ENCODE measurements at places on chromosomes 3 and 15.

- no peak for DNase-seq
Observed at GRCh38 chr15:71313806-71314205, 198.5 kb downstream of the THSD4 start.

DNA sequence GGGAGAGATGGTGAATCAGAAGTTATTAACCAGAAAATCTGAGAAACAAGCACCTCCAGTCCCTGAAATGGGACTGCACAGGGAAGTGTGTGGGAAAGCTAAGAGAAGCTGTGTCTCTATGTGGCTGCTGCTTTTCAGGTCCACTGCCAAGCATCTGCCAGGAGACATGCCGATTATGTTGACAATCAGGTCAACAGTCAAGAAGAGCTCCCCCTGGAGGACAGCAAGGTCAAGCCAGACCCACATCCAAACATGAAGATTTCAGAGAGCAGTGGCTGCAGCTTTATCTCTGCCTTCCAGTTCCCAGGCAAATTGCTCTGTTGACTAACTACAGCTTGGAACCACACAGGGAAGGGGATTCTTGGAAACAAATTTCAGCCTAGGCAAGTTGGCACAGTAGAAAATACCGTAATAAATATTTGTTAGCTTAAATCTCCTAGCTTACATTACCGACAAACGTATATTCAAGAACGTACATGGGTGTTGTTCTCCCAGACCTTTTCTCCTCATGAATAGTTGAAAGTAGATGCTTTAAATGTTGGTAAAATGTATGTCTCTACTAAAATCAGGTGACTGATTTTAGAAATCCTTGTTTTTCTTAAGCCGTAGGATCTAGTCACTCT lies 394.5 kb upstream of the RARB start:
- no peak for DNase-seq

DNA sequence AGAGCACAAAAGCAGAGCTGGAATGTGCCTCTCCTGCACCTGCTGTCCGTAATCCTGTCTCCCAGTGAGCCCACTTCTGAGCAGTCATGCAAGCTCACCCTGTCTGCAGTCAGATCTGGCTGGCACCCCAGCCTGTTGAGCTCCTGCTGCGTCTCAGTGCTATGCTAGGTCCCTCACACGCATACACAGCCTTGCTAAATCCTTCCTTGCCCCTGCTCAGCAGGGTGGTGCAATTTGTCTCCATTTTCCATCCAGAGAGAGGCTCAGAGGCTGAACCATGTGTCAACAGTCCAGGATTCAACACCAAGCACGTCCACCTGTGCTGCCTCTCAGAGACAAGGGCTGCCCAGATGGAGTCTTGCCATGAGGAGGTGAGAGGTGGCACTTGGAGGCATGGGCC lies 11.0 kb downstream of the POMGNT2 start:
- DNase-seq, result no peak

- no peak for DNase-seq
Observed at GRCh38 chr3:32952369-32953077, 1.1 kb downstream of the CCR4 start.

GRCh38 chr3:141440942-141441341 lies 45.9 kb upstream of the RASA2 start:
- DNase-seq, result no peak

DNA sequence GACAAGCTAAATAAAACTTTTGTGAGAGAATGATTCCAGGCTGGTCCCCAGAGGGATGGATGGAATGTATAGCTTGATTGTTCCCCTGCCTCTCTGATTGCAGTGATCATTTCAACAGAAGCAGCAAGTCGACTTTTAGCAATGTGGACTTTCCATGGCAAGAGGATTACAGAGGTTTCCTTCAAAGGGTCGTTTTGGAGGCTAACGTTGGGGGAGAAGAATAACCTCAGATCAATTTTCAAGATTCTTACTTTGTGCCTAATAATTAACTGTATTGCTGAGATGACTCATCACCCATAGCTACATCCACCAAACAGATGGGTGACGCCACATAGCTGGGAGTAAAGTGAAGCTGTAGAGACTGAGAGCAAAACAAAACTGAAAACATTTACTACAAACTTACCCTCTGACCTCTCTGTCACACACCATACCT lies 79.9 kb downstream of the GTPBP8 start:
- DNase-seq, result no peak

GRCh38 chr3:159872374-159873109 lies 116.1 kb upstream of the IL12A start:
- DNase-seq, result no peak

DNA sequence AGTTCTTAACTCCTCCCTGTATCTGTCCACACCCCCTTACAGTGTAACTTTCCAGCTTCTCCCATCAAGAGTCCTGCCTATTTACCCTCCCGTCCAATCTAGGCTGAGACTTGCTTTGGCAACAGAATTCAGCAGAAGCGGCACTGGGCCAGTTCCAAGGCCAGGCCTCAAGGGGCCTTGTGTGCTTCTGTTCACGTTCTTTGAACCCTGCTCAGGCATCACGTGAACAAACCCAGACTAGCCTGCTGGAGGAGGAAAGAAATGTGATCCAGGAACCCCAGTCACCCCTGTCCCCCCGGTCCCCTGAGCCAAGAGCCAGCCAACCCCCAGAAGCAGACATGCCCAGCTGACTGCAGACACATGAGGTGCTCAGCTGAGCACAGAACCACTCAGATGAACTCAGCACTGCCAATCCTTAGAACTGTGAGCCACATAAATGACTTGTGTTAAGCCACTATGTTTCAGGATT lies 76.1 kb upstream of the DCLK3 start:
- DNase-seq, result no peak

DNA sequence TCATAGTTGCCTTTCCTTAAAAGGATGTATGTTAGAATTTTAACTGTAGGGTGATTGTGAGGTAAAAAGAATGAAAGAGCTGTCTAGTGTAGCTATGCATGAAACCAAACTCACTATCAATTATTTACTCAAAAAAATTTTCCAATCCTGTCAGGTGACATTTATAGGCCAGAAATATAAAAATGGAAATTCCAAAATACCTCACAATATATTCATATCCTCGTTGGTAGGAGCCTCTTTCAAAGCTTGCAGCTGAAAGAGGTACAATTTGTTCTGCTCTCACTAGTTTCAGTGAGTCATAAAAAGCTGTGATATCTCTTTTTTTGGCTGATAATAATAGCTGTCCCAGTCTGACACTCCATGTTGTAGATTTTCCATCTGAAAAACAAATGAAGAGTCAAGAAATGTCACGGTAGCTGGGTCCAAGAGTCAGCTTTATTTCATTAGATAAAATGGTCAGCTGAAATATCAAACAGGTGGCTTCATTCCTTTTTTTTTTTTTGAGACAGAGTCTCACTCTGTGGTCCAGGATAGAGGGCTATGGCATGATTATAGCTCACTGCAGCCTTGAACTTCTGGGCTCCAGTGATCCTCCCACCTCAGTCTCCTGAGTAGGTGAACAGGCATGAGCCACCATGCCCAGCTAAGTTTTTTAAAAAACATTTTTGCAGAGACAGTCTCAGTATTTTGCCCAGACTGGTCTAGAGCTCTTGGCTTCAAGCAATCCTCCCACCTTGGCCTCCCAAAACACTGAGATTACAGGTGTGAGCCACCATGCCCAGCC lies 50.8 kb upstream of the XRN1 start:
- DNase-seq, result no peak

DNA sequence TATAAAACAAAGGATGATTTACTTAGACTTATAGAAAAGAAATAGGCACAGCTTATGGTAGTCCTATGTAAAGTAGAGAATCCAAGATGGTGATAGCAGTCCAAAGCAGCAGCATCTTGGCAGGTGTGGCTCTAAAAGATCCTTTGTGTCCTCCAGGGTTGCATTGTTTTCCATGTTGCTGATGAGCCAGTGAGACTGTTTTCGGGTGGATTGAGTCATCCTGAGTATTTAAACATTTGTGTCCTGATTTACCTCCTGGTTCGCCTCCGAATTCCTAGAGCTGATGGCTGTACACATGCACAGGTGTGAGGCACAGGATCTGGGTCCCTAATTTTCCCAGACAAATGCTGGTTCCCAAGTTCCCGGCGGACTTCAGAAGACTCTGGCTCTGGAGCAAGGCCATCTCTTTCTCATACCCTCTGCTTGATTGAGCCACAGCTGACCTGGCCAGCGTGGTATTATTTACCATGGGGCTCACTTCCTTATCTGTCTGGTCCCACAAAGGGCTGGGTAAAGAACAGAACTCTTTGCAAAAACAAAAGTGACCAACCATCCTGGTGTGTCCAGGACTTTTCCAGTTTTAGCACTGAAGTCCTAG lies 51.0 kb downstream of the ARNT2 start:
- no peak for DNase-seq

GRCh38 chr15:64893481-64894394 lies 18.0 kb upstream of the ANKDD1A start:
- DNase-seq, result peak; percentile 90

DNA sequence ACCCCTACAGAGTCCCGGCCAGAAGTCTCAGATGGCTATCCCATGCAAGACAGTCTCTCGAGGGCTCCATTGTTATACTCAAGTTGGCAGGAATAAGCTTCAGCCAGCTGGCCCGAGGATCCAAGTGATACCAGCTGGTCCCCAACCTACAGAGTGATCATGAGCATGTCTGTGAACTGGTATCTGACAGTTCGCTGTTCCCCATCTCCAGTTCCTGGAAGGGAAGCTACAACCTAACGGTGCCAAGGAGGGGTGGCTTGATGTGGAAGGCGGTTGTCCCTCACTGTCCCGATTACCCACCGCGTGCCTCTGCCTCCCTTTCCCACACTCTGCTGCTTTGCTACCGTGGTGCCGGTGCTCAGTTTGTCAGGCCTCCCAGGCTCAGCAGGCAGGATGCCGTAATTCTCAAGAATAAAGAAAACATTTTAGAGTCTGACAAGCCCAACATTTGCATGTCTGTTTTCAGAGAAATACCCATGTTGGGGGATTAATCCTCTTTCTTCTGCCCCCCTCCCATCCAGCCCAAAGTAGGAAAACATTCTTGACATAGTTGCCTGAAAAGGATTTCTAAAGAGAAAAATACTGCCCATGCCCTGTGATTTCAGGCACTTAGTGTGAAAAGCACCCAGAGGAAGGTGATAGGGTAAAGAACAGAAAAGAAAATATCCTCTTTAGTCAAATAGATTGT lies 49.4 kb upstream of the HES1 start:
- no peak for DNase-seq

DNA sequence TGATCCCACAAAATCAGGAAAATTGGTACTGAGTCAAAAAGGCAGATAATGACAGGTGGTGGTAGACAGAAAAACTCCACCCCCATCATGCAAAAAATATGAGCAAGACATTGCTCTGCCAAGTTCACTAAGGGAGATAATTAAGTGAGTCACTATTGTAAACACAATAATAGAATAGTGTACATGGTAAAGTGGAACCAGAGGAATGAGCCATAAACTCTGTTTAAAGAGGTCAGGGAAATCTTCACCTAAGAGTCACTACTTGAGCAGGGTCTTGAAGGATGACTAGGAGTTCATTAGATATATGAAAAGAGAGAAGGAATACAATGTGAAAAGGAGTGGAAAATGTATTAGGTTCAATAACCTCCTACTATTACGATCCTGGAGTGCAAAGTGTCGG lies 213.4 kb upstream of the PEX5L start:
- DNase-seq, result no peak

DNA sequence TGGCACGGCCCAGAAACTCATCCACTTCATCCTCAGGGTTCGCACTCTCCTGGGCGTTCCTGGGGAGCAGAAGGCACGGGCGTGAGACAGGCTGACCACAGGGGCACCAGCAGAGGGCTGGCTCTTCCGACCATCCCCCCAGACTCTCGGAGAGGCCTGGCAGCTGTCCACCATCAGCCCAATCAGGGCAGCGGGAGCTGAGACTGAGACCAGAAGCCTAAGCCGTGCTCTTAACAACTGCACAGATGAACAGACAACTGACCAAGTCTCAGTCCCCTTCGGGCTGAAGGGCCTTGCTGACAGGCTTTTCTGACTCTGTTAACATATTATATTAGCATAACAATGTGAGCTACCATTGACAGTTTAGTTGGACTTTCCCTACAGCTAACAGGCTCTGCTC lies 118.0 kb downstream of the SEC22A start:
- DNase-seq, result no peak

DNA sequence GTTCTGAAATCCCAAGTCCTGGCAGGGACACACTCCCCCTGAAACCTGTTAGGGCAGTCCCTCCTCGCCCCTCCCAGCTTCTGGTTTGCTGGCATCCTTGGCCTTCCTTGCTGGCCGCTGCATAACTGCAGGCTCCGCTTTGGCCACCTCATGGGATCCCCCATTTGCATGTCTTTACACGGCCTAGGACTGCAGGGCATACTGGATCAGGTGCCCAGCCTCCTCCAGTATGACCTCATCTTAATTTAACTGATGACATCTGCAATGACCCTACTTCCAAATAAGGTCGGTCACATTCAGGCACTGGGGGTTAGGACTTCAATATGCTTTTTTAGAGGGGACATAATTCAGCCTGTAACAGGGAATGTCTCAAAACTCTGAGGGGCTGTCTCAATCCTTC lies 173.3 kb downstream of the RAB11A start:
- no peak for DNase-seq

GRCh38 chr3:15309662-15310335 lies 22.6 kb downstream of the SH3BP5 start:
- no peak for DNase-seq

- no peak for DNase-seq
Observed at GRCh38 chr3:70067860-70068521, 68.5 kb downstream of the SAMMSON start.

GRCh38 chr15:48427479-48427878 lies 96.2 kb downstream of the DUT start:
- DNase-seq, result no peak

- DNase-seq, result no peak
Observed at GRCh38 chr3:184505076-184505878, 56.3 kb upstream of the EPHB3 start.

DNA sequence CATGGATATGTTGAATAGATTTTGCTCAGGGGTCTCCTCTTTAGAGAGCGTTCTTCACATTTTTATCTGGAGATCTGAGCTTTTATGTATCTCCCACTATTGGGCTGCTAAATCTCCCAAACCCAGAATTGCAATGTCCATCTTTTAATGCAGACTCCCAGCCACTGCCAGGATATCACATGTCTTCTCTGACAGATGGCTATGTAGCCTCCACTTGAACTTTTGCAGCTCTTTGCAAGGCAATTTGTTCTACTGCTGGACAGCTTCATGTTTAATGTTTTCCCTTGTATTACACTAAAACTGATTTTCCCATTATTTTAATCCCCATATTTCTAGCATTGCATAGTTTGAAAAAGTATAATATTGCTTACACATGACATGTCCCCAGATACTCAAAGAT lies 177.2 kb downstream of the LPP start:
- DNase-seq, result no peak

Data from activated gamma-delta T cell treated with anti-CD3 and anti-CD28 coated beads, Interleukin-2, amount 50 U/mL, for 16 hours (primary cell).